ENCODE measurements at places on chromosomes 1 and 21. TPM values are rescaled to one million over a fixed set of nuclear protein-coding genes. Genes with fewer than 3 reads are reported as not detected.

TUFT1 gene
- 9.7 TPM for total RNA-seq

RPE65 gene
- total RNA-seq = not detected

FMO3 gene
- total RNA-seq = not detected

WNT9A gene
- total RNA-seq = 8.5 TPM

GSTM1 gene
- total RNA-seq = not detected

SLAMF8 gene
- 0.06 TPM for total RNA-seq

HSPB7 gene
- 0.11 TPM for total RNA-seq

TMEM269 gene
- total RNA-seq = 0.08 TPM

SMG5 gene
- 42.9 TPM for total RNA-seq

SPRR2A gene
- not detected for total RNA-seq

CDA gene
- total RNA-seq = 32.0 TPM

MYBPHL gene
- not detected for total RNA-seq

XCL2 gene
- total RNA-seq = not detected

FHAD1 gene
- 0.29 TPM for total RNA-seq

ANKRD35 gene
- not detected for total RNA-seq

HRNR gene
- total RNA-seq = not detected

DIRAS3 gene
- total RNA-seq = 1.0 TPM

KRTAP6-1 gene
- not detected for total RNA-seq

NDUFS2 gene
- total RNA-seq = 84.2 TPM

CNTN2 gene
- not detected for total RNA-seq

PCSK9 gene
- total RNA-seq = 3.9 TPM

IFNAR2 gene
- 18.4 TPM for total RNA-seq

TM2D1 gene
- 19.0 TPM for total RNA-seq

FAM72B gene
- 5.6 TPM for total RNA-seq

FUCA1 gene
- 10.1 TPM for total RNA-seq

PBX1 gene
- total RNA-seq = 13.3 TPM

SLC1A7 gene
- 0.05 TPM for total RNA-seq

S100A9 gene
- 1.3 TPM for total RNA-seq

BARHL2 gene
- total RNA-seq = not detected

NBPF10 gene
- total RNA-seq = 0.78 TPM

TPTE gene
- total RNA-seq = not detected

EFNA1 gene
- 28.5 TPM for total RNA-seq

Measured in A549 treated with GW870086 at 1 μM for 4 hours (cell line).